Panc1 (cell line): ENCODE measurements at places on chromosomes 4 and X. TPM values are rescaled to one million over a fixed set of nuclear protein-coding genes. Genes with fewer than 3 reads are reported as not detected.

The SPATA18 gene
- total RNA-seq, result 0.39 TPM

The NFXL1 gene
- 9.2 TPM for total RNA-seq

The SPANXD gene
- total RNA-seq, result not detected

The CFAP47 gene
- 0.05 TPM for total RNA-seq

The ZCCHC18 gene
- 0.62 TPM for total RNA-seq

The VMA21 gene
- total RNA-seq, result 117 TPM

The EIF4E gene
- 89.7 TPM for total RNA-seq

The TLR1 gene
- total RNA-seq, result 0.41 TPM

The RAB9B gene
- 0.62 TPM for total RNA-seq

The ARMCX1 gene
- total RNA-seq, result 4.7 TPM

The CDKL2 gene
- 5.7 TPM for total RNA-seq

The FAM9B gene
- not detected for total RNA-seq

The SPINK2 gene
- total RNA-seq, result not detected

The MAGEC1 gene
- total RNA-seq, result not detected

The HTRA3 gene
- total RNA-seq, result 0.98 TPM

The CCNA2 gene
- 31.8 TPM for total RNA-seq

The HTN1 gene
- total RNA-seq, result not detected
